RWPE2 (cell line): ENCODE measurements at places on chromosomes 5 and 9.

DNA sequence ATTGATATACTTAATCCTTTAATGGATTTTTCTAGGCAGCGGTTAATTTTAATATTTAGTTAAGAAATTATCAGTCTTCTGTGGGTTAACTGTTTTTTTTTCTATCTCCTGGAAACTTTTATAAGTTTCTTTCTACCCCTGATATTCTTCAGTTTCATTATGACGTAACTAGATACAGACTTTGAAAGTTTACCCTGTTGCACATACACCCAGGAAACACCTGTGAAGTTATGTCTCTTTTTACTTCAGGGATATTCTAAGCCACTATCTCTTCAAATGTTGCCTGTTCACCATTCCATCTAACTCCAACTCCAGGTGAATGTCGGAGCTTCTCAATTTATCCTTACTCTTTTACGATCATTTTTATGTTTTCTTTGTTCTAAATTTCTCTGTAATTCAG is 329.0 kb downstream of the ICE1 start:
- no peak for DNase-seq

DNA sequence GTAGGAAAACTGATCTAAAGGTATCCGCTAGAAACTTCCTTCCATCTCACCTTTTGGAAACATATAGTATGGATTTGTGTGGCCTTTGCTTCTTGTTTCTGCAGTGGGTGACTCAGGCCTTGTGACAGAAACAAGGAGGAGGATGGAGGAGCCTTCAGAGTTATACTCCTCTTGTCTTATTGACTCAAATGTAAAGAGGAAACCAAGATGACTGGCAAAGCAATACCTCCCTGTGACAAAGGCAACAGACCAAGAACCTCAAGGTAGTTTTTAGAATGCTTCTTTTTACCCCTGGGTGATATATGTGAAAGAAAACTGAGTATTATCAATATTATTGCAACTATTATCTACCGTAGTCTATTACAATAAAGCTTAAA is 123.3 kb upstream of the SLIT3 start:
- DNase-seq: no peak

DNA sequence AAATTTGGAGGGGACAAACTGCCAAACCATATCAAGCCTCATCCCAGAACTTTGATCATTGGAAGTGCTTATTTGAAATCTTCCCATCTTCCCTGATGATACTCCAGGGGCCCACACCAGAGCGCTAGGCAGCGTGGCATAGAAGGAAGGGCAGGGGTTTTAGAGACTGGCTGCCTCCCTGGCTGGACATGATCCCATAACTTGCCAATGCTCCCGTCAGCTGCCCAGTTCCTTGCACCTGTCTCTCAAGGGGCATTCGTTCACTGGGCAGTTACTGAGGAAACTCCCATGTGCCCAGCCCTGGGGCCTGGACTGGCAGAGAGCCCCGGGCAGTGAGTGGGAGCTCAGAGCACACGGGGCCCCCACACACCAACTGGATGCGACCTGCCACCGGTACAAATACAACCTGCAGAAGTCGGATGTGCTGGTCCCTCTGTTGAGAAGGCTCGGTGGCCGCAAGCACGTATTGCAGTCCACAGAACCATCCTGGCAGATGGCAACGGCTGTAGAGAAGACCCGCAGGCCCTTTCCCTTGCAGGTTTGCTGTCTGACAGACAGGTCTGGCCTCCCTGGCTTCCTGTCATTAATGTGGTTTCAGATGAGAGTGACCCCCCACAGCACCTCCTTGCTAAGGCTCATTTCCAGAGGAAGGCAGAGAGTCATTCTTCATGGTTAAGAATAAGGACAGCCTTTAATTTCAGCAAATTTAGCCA is 122.4 kb downstream of the MVB12B start:
- no peak for DNase-seq

- DNase-seq: no peak
These were observed 7.9 kb upstream of the KIF2A start for GRCh38 chr5:62298118-62298517.

- DNase-seq: no peak
These were observed 79.4 kb downstream of the WWC1 start for GRCh38 chr5:168370831-168371230.

DNA sequence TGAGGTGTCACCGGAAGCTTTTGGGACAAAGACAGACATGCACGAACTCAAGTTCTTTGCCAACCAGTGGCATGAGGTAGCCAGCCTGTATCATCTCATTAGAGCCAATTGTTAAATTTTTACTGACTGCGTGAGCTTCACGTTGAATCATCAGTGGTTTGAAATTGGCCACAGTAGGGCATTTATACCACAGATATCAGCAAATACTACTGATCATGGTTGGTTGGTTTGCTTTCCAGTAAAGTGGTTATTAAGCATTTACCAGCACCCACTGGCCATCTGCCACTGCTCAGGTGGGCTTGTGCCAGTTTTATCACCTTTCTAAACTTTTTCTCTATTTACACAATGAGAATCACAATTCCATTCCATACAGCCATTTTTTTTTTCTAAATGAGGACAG is 28.4 kb upstream of the SHC3 start:
- DNase-seq: no peak

- DNase-seq: no peak
These were observed 57.9 kb upstream of the CCNG1 start for GRCh38 chr5:163379298-163380155.

DNA sequence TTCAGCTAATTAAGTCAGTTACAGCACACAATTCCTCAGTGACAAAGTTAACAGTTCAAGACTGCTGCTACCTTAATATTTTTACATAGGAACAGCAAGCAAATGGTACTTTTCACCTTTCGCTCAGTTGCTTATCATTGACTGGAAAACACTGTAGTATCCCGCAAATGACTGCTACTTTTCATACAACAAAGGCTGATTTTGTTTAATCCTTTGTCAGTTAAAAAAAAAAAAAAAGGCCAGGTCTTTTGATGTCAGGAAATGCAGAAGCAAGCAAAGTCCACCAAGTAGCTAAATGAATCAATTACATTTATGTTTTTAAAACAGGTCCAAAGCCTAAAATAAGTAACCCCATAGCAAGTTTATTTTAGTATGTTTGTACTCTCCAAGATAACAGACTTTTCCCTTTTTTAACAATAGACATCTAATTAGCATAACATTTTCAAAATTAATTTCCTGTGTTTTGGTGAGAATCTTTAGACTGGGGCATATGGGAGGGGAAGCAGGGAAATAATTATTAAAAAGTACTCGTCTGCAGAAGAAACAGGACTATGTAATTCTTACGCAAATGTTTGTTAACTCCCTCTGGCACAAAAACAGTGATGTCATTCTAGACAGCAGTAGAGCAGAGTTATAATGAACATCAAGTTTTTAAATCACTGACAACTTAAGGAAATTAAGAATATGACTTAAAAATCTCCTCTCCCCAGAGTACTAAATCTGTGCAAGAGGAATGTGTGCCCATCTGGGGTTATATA is 9.6 kb downstream of the PFDN1 start:
- DNase-seq: no peak

- no peak for DNase-seq
These were observed 44.1 kb downstream of the C9orf50 start for GRCh38 chr9:129576546-129577543.

DNA sequence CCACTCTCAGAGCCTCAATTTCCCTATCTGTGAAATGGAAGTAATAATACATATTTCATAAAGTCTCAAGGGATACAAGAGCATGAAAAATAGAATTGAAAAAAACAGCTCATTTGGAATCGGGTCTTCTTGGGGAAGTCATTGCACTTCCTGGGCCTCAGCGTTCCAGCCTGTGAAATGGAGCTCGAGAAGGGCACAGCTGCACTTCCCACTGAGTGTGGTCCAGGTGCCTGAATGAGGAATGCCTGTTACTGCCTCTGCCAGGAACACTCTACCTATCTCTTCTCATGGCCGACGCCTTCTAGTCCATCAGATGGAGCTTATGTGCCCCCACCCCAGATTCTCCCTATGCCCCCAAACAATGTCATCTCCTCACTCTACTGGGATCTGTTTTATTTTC is 924 bp upstream of the NEURL1B start:
- no peak for DNase-seq

DNA sequence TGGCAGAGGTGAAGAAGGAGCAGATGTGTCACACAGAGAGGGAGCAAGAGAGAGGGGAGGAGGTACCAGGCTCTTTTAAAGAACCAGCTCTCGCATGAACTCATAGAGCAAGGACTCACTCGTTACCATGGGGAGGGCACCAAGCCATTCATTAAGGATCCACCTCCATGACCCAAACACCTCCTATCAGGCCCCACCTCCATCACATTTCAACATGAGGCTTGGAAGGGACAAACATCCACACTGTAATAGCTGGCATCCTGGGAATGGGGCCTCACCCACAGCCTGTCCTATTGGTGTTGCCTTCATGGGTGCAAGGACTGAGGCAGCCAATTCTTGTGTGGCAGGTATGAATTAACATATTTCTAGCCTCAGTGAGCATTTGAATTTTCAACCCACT is 11.6 kb upstream of the TNFAIP8 start:
- no peak for DNase-seq

- DNase-seq: no peak
These were observed 42.5 kb upstream of the PPARGC1B start for GRCh38 chr5:149687486-149688168.

DNA sequence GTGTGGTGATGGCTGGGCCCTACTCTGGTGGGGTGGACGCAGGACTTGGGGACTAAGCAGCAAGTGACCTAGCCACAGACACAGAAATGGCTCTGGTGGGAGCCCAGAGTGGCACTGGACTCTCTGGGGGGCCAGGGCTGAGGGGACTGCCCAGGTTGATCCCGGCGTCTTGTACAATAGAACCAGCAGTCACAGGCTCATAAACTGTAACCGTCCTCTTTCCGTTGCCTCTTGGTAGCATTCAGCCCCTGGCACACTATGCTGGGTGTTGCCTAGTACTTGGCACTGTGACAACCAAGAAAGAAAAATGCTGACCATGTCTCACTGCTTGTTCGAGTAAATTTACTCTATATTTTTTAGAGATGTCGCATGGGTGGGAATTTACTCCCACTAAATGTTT is 80.5 kb downstream of the DAB2IP start:
- DNase-seq: no peak

DNA sequence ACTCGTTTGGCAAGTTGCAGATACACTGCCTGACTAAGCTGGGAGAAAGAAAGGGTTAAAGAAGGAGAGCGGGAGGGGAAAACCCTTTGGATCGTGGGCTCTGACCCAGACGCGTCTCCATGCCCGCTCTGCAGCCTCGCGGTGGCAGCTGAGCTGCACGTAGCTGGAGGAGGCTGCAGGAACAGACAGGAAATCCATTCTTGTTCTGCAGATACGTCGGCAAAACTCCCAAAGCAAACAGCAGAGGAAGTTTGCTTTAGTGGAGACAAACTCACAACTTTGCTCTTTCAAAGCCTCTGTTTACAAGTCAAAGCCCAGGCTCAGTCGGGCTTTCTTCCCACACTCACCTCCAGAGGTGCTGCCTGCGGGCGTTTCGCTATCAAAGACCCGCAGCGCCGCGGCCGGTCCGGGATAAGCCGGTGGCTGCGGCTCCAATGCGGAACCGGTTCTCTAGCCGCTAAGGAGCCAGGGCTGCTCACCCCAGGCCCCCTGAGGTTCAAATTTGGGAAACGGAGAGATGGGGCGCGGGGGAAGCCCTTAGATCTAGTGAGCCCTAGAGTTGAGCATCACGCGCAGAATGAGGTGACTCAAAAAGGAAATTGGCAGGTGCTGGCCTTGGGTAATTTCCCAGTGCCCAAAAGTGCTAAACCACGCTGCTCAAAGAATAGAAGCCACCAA is 60.7 kb downstream of the MAT2B start:
- DNase-seq: no peak

DNA sequence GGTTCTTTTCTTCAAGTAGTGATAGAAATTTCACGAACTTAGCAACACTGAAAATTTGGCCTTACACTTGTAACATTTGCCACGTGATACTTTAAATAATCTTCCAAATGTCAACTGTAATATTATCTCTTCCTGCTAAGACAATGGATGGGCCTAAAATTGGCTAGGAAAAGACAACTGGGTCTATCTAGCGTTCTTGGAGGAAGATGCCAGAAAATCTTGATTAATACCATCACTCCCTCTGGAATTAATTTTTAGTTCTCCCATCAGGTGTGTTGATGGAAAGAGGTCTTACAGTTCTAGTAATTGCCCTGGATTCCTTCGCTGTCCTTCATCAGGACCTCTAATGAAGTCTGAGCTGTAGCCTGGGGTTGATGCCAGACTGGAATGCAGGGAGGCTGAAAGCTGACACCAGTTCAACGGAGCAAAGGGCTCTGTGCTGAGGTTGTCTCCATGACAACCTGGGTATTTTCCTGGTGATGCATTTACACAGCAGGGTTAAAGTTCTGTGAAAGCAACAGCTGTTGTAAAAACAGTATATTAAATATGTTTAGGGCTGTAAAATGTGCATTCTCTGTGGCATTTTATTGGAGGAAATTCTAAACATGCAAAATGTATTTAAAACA is 92.3 kb downstream of the GAS1 start:
- no peak for DNase-seq

- DNase-seq: no peak
These were observed 390.0 kb upstream of the PCSK5 start for GRCh38 chr9:75500479-75500878.
